ENCODE measurements at places on chromosomes 11 and 22. TPM values are rescaled to one million over a fixed set of nuclear protein-coding genes. Genes with fewer than 3 reads are reported as not detected.

Gene FAM181B
- total RNA-seq: not detected

Gene MMP10
- 1.2 TPM for total RNA-seq

Gene CSNK2A3
- 4.0 TPM for total RNA-seq

Gene OR4A15
- not detected for total RNA-seq

Gene CYP2D6
- total RNA-seq: 0.17 TPM

Gene TRIM49C
- total RNA-seq: not detected

Gene FAM227A
- total RNA-seq: 0.60 TPM

Gene ARHGAP20
- total RNA-seq: 0.86 TPM

Gene MUC5AC
- not detected for total RNA-seq

Gene CPT1A
- total RNA-seq: 71.9 TPM

Gene RASSF7
- 19.1 TPM for total RNA-seq

Gene PGM2L1
- 40.5 TPM for total RNA-seq

Gene CBX7
- total RNA-seq: 5.3 TPM

Gene DHCR7
- total RNA-seq: 23.8 TPM

Gene APOL1
- 1.5 TPM for total RNA-seq

Gene MAPK8IP2
- 0.26 TPM for total RNA-seq

Gene ABCC8
- not detected for total RNA-seq

Gene UCP3
- 0.22 TPM for total RNA-seq

Gene HPX
- total RNA-seq: not detected

Gene TBX10
- not detected for total RNA-seq

Gene GAB4
- not detected for total RNA-seq

Gene PC
- total RNA-seq: 15.2 TPM

Gene PHETA2
- total RNA-seq: 26.2 TPM

Gene SYCE3
- total RNA-seq: not detected

Gene CLCF1
- total RNA-seq: 2.4 TPM

Gene RCE1
- 14.8 TPM for total RNA-seq

Gene NCR3LG1
- total RNA-seq: 0.26 TPM

Gene ARHGAP32
- total RNA-seq: 6.1 TPM

Gene ZNF215
- 0.33 TPM for total RNA-seq

Gene PLAAT4
- total RNA-seq: 6.3 TPM
